Hepatocyte (in vitro differentiated cells): ENCODE measurements at places on chromosomes 2 and 18. TPM values are rescaled to one million over a fixed set of nuclear protein-coding genes. Genes with fewer than 3 reads are reported as not detected.

Gene VPS4B
- total RNA-seq, result 49.2 and 60.6 TPM in 2 replicates

Gene FEZ2
- total RNA-seq, result 44.0 and 45.2 TPM in 2 replicates

DNA sequence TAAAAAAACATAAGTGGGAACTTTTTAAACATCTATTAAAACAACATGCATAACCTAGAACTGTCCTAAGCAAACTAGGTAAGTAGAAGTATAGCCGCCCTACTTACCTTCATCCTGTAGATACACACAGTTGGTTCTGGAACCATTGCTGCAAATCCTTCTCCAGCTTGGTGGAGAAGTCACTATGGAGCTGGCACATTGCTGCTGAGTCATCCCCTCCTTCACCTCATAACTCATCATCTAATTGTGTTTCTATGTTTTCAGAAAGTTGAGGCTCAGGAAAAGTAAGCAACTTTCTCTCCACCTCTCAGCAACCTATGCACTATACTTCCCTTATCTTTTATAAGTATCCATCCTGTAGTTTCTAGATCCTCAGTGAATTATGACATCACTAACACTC lies 269.8 kb upstream of the MMADHC start:
- H3K4me3 ChIP-seq, result no peak overlapping the region
- no peak overlapping the region for H3K27ac ChIP-seq
- no peak for DNase-seq
- no peaks in the 10 kb centered on the region for H3K36me3 ChIP-seq
- H3K4me1 ChIP-seq, result no peaks in the 10 kb centered on the region

DNA sequence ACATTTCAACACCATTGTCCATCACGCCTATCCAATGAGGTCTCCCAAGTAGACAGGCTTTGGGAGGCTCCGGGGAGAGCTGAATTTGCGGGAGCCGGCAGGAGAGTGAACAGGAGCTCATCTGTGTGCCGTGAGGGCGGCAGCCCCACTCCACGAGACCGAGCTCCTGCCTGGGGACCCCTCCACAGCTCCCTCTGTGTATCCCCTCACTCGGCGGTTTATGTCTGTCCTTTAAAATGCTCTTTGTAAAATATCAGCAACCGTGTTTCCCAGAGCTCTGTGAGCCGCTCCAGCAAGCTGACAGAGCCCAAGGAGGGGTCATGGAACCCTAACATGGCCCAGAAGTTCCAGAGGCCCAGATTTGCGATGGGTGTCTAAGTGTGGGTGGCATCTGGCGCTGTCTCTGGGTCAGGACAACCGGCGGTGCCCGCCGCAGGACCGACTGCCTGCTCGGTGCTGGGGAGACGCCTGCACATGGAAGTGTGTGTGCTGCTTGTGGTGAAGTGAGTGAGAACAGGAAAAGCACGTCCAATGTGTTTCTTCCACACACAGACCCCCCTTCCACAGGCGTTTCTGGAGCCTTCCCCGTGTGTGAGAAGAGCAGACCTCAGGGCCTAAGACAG lies 34.8 kb downstream of the SLC66A2 start:
- H3K4me1 ChIP-seq, result no peaks in the 10 kb centered on the region
- no peaks in the 10 kb centered on the region for H3K36me3 ChIP-seq
- H3K27me3 ChIP-seq, result no peaks in the 10 kb centered on the region
